ENCODE measurements at places on chromosomes 5 and 9.

GRCh38 chr5:174935854-174936474, 211.6 kb downstream of the MSX2 start:
- no peaks in the 10 kb centered on the region for H3K4me1 ChIP-seq
- H3K4me3 ChIP-seq = no peak overlapping the region
- DNase-seq = peak; percentile 14

DNA sequence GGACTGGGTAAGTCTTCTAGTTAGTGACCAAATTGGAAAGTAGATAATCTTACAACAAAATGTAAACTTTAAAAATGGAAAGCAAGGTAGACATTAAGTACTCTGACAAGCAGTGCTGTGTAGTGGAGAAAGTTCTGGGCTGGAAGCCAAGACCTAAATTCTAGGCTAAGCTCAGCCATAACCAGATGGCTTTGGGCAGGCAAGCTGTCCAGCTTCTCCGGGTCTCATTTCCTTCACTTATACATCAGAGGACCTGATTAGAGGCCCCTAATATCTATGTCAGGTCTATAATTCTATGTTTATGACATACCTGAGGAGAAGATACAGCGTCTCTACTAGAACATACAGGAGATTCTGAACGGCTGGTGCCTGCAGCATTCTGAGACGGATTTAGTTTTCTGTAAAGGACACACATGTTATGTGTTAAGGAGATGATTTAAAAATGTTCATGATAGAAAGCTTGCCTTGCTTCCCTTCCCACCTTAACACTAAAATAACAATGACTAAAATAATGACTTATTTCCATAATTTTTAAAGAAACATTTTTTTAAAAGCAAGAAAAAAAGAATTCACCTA, 61.2 kb downstream of the ELL2 start:
- peaks cover 8% of the 10 kb centered on the region for H3K4me1 ChIP-seq
- DNase-seq = no peak
- H3K36me3 ChIP-seq = peaks cover 3% of the 10 kb centered on the region
- no peaks in the 10 kb centered on the region for H3K27me3 ChIP-seq
- no peak overlapping the region for H3K27ac ChIP-seq

DNA sequence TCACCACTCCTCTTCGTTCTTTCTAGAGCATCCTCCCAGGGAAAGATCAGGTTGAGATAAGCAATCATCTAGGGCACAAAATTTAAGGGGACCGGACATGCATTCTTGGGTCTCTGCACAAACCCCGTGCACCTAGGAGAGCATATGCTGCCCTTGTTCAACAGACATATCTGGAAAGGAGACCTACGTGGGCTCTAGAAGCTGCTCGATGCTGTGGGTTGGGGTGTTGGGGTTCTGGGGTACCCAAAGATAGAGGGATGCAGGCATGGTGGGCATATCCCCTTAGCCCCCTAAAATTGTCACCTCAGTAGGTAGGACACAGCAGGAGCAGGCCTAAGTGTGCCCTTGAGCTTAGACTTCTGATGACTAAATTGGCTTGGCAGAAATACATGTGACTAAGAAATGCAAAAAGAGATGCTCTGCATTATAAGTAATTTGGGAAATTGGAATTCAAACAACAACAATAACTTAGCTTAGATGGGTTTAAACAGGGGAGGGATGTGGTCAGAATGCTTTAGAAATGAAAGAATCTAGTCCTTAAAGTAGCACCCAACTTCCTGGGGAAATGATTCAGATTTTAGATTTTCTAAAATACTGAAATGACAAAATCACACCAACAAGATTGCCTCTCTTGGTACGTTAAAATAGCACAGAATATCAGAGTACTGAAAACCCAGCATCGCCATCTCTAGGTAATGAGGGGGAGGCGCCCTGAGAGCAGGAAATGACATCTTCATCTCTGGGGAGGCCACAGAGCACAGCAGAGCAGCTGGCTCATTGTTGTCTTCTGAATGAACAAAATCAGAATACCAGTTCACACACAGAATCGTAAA, 172.3 kb downstream of the GNA14 start:
- no peaks in the 10 kb centered on the region for H3K27me3 ChIP-seq
- H3K4me3 ChIP-seq = no peak overlapping the region
- peak; percentile 33 for DNase-seq
- no peaks in the 10 kb centered on the region for H3K36me3 ChIP-seq

- no peak for DNase-seq
- H3K36me3 ChIP-seq = no peaks in the 10 kb centered on the region
- H3K4me1 ChIP-seq = peaks cover 5% of the 10 kb centered on the region
- no peak overlapping the region for H3K27ac ChIP-seq
- no peak overlapping the region for H3K4me3 ChIP-seq
Observed at GRCh38 chr5:96940586-96940985, 4.7 kb downstream of the LNPEP start.
